Nephron progenitor cell (in vitro differentiated cells): ENCODE measurements at places on chromosomes 5 and 9.

- DNase-seq: peak; percentile 52
Observed at GRCh38 chr9:84140535-84141101, 160.0 kb downstream of the RMI1 start.

DNA sequence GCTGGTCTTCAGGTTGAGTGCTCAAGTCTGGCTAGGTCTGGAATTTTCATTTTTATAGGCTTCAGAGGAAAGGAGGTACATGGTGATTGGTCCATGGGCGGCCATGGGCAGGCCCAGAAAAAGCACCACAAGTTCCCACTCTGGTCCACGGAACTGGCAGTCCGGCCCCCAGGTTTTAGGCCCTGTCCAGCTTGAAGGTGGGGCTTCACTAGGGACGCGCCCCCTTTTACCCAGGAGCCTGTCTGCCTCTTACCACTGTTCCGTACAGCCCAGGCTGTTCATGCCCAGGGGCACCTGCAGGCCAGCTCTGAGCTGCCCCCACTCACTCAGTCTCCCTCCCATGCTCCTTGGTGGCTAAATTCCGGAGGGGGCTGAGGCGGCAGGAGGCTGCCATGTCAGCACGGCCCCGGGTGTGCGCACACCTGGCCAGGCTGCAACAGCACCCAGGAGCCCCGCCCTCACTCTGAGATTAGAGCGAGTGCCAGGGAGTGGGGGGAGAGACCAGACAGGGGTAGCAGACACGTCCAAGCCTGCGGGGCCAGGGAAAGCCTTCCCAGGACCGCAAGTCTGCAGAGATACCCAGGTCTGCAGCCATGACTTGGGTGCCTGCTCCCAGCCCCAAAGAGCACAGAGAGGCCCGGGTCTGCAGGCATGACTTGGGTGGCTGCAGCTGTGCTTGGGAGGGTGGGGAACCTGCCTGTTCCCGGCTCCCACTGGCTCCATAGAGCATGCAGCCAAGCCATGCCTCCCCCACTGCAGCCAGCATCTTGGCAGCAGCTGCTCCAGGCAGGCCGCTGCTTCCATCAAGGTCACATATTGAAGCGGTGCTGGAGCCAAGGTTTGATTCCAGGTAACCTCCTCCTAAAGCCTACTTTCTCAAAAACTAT, 390.2 kb upstream of the SGCD start:
- no peak for DNase-seq

DNA sequence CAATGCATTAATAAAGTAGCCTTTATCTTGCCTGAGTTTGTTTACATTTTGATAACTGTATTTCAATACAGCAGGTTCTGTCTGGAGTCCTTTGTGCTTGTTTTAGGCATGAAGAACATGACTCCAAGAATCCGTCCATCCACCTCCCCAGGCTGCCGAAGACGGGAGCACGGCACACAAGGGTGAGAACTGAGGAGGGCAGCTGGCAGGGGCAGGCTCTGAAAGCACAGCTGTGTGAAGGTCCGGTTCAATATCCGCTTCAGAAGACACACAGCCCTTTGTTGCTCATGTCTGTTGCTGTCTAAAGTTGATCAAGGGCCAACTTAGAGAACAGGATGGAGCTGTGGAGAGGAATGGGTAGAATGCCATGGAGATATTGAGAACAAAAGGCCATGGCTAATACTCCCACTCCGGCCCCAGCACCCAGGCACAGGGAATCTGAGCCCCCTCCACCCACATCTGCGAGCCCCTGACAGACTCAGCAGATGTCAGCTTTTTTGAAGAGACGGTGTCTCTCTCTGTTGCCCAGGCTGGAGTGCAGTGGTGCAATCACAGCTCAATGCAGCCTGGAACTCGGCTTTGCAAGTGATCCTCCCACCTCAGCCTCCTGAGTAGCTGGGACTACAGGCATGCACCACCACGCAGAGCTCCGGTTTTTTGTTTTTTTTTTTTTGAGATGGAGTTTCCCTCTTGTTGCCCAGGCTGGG, 58.5 kb upstream of the GNE start:
- DNase-seq: no peak

GRCh38 chr9:16033921-16034691, 481.3 kb downstream of the CCDC171 start:
- DNase-seq: no peak

DNA sequence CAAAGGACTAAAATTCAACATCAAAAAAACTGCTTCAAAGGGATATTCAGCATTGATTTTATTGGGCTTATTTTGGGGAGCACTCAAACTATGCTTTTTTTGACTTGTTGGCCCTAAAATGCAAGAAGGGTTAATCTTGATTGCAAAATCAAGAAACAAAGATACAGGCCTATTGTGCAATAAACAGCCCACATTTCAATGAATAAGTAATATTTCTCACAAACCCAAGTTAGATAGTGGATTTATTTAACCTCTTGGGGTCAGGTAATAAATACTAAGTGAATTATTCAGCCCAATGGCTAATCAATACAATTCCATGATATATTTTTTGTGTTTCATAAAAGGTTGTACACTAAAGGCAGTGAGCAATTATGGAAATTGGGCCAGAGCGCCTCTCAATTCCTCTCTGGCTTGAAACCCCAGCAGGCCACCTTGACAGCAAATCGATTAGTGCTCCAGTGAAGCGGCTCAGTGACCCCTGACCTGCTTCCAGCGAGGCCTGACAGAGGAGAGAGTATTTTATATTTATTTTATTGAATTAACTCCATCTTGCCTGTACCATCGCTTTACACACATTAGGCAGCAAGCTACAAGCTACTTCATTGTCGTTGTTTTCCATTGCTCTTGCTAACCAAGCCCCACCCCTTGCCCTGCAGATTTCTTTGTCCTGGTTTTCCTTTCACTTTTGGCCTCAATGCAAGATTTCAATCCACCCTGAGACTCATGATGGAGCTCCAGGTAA, 65.5 kb downstream of the EBF1 start:
- DNase-seq: peak; percentile 70

- DNase-seq: no peak
Observed at GRCh38 chr5:169566202-169566601, 17.4 kb upstream of the SPDL1 start.
